ENCODE measurements at places on chromosomes 1 and 21. TPM values are rescaled to one million over a fixed set of nuclear protein-coding genes. Genes with fewer than 3 reads are reported as not detected.

ANGPTL1 gene
- total RNA-seq: not detected

ITLN2 gene
- total RNA-seq: not detected

SPRR5 gene
- not detected for total RNA-seq

RGS18 gene
- 0.19 TPM for total RNA-seq

PAX7 gene
- total RNA-seq: not detected

DNA sequence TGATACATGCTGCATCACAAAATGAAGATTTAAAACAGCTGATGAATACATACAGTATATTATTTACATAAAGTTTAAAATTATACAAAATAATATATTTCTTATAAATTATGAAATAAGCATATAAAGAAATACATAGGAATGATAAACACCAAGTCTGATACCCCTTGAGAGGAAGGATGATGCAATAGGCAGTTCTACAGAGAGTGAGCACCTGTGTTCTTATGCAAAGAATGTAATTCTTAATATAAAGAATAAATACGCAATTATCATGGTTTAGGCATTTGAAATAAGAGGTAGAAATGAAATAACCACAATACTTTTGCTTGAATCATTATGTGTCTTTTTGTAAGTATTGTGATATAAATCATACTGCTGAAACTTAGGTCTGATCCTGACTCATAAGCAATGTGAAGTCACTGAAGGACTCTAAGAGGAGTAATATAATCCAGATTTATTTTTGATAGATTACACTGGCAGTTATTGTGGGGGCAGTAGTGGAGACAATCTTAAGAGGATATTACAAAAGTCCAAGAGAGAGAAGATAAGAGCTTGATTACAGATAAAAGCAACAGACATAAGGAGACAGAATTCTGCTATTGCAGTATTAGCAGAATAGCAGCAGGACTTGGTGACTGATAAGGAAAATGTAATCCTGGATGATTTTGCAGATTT is 39.0 kb downstream of the TTLL7 start:
- DNase-seq: no peak

DNA sequence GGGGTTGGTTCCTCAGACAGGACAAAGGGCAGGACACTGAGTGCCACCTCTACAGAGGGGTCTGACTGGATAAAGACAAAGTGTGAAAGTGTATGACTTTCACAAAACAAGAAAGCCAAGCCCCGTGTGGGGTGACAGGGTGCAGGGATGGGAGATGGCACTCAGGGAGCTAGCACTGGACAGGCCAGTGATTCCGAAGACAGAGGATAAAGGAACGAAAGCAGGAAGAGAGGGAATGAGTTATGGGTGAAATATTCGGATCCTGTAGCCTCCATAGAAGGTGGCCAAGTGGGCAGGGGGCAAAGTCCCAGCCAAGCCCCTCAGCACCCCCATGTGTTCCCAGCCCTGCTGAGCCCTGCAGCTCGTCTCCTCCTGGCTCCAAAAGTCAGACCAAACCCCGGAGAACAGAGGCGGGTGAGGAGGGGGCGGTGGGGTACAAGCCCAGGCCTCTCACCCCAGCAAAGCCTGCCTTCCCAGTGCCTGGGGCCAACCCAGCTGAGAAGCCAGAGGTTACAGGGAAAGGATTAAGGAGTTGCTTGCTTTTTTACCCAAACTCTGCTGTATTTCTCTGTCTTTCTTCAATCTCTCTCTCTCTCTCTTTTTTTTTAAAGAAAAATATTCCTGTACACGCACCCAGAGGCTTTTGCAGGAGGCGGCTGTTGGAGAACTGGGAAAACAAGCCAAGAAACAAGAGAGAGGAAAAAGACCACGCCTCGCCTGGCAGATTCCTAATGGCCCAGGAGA is 14.0 kb upstream of the WASF2 start:
- DNase-seq: no peak

- no peak for DNase-seq
Measured at GRCh38 chr1:207933205-207933800, 22.4 kb upstream of the CD34 start.

DNA sequence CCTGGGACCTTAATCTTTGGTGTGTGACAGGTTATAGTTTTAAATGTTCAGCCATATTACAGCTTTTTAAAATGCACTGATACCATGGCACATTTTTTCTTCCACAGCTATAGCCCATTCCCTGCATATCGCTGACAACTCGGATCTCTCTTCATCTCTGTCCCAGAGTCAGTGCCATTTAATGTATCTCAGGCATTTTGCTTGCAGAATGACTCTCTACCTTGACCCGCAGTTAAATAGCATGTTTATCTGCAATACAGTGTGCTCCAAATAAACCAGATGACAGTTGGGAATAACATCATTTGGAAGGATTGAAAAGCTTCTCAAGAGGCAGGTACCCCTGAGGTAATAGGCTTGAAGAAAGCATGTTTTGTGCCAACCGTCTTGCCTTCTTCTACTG is 99.8 kb upstream of the USH2A start:
- DNase-seq: no peak

- no peak for DNase-seq
Measured at GRCh38 chr1:114524944-114525343, 13.9 kb upstream of the TRIM33 start.

DNA sequence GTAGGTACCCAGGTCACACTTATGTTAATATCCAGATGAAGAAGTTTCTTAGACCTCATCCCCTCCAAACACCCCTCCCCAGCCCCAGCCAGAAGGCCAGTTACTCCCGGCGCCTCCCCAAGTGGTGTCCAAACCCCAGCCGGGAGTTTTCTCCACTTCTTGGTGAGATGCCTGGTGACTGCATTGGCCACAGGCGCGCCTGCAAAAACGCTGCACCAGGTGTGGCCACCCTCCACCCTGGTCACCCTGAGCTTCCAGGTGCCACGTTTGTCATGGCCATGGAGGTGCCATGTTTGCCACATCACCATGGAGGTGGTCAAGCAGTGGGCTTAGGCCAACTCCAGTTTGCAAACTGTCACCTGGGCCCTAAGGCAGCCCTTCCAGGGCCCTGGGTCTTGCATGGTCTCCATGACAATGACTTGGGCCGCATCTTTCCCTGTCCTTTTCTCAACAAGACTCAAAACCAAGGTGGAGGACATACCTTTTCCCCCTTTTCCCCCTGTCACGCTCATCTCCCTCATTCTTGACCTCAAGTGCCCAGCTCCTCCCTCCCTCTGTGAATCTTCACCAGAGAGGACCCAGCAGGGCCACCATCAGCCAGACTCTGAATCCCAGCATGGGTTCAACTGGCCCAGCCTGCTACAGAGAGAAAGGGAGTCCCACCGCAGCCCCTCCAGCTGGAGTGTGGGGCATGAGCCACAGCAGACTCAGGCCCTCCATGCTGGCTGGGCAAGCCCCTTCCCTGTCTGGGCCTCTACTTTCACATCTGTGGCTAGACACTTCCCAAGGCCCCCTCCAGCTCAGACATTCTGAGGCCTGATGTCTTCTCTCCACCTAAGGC is 125.9 kb upstream of the ZBTB40 start:
- DNase-seq: no peak

- no peak for DNase-seq
Measured at GRCh38 chr21:36424592-36424991, 39.4 kb downstream of the CHAF1B start.

DNA sequence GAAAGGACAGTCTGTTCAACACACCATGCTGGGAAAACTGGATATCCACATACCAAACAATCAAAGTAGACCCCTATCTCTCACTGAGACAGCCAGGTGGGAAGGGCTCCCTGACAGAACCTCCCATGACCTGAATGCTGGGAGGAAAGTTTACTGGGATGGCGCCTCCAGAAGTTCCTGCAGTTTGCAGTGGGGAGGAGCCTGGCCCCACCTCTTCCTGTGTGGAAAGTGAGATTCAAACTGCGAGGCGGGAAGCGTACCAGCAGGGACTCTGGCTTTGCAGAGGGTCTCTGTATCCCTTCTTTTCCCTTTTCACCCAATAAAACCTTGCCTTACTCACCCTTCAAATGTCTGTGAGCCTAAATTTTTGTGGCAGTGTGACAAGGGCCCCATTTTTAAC is 190.7 kb downstream of the HHIPL2 start:
- DNase-seq: no peak

- no peak for DNase-seq
Measured at GRCh38 chr1:198776602-198777029, 137.8 kb downstream of the PTPRC start.

DNA sequence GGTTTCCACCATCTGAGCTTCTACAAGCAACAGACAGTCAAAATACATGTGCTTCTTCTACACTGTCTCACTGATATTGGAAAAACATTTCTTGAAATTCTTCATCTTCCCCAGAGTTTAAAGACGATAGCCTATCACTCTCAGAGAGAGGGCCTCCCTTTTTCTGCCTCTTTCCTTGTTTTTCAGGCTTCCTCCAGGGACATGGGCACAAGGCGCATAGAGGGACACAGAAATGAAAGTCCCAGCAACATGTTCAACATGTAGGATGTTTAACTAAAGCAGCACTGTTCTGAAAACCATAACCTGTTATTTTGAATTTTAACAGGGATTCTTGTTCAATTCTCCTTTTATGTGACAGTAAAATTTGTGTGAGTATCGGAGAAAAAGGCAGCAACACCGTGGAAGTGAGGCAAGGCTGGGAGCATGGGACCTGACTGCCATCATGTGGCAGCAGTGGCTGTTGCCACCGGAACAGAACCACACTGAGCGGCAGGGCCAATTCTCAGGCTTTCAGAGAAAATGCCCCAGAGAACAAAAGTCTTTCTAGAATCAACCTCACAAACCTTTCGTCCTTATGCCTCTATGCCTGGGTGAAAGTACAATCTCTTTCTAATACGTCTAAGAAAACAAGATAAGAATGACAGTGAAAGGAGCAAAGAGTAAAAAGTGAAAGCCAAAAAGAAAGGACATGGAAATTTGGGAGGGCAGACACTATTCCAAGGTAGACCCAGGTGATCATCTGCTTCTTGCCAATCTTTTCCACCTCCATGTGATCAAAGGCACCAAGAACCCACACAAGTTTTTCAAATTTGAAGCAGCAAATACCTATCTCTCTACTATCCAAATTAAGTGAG is 54.5 kb downstream of the PCNX2 start:
- DNase-seq: peak; percentile 12
